ENCODE measurements at places on chromosomes 11 and 22. TPM values are rescaled to one million over a fixed set of nuclear protein-coding genes. Genes with fewer than 3 reads are reported as not detected.

Gene LMNTD2
- 2.6 TPM for polyA plus RNA-seq

Gene TMEM86A
- 8.1 TPM for polyA plus RNA-seq

Gene PIWIL4
- 3.7 TPM for polyA plus RNA-seq

Gene C11orf65
- 2.1 TPM for polyA plus RNA-seq

Gene SBF2
- polyA plus RNA-seq = 50.0 TPM

Gene VPREB3
- 0.35 TPM for polyA plus RNA-seq

Gene APOA4
- polyA plus RNA-seq = not detected

Gene HOATZ
- 0.13 TPM for polyA plus RNA-seq

Gene ARHGAP42
- 29.4 TPM for polyA plus RNA-seq

Gene SSTR3
- 1.2 TPM for polyA plus RNA-seq

Gene LUZP2
- 1.5 TPM for polyA plus RNA-seq

Gene CNGA4
- 0.11 TPM for polyA plus RNA-seq

Gene MYOD1
- polyA plus RNA-seq = not detected
